Activated naive CD4-positive, alpha-beta T cell treated with anti-CD3 and anti-CD28 coated beads, Interleukin-2, amount 50 U/mL, for 72 hours (primary cell): ENCODE measurements at places on chromosomes 7 and 10. TPM values are rescaled to one million over a fixed set of nuclear protein-coding genes. Genes with fewer than 3 reads are reported as not detected.
A peak's percentile ranks its signal among the peaks of the same experiment; 100 is the strongest.

Gene LOXL4
- not detected for total RNA-seq

Gene GJD4
- total RNA-seq, result not detected

Gene SPDYE6
- total RNA-seq, result not detected

Gene GIMAP5
- 73.1 TPM for total RNA-seq

Gene AFAP1L2
- total RNA-seq, result 2.7 TPM

Gene SPDYE18
- total RNA-seq, result 0.68 TPM

Gene ZNF467
- 0.23 TPM for total RNA-seq

Gene ASL
- total RNA-seq, result 30.7 TPM

Gene OR2A7
- total RNA-seq, result 1.6 TPM

Gene ARHGEF35
- 4.6 TPM for total RNA-seq

Gene KBTBD2
- total RNA-seq, result 35.7 TPM

Gene GLRX3
- 103 TPM for total RNA-seq

- no peak for DNase-seq
Measured at GRCh38 chr7:4015996-4016395, 666.1 kb upstream of the FOXK1 start.

DNA sequence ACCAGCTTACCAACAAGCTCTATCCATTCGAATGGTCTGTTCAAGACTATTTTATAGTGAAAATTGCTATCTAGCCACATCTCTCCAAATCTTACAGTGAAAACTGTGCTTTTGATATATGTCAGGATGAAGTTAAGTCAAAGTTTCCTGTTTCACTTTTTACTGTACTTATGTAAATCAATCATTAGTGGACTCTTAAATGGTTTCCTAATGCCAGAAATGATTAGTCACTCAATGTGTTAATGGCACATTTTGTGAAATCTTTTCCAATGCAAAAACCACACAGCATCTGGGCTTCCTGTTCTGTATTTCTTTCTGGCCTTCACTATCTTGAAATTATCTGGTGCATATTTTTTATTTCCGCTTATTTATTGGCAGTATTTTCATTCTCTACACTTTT, 87.3 kb upstream of the STEAP1B start:
- no peak for DNase-seq

DNA sequence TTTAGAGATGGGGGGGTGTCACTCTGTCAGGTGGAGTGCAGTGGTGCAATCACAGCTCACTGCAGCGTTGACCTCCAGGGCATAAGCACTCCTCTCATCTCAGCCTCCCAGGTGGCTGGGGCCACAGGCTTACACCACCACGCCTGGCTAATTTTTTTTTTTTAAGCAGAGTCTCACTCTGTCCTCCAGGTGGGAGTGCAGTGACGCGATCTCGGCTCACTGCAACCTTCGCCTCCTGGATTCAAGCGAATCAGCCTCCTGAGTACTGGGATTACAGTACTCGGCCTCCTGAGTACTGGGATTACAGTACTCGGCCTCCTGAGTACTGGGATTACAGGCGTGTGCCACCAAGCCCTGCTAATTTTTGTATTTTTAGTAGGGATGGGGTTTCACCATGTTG, 23.6 kb upstream of the PPIA start:
- DNase-seq, result no peak

DNA sequence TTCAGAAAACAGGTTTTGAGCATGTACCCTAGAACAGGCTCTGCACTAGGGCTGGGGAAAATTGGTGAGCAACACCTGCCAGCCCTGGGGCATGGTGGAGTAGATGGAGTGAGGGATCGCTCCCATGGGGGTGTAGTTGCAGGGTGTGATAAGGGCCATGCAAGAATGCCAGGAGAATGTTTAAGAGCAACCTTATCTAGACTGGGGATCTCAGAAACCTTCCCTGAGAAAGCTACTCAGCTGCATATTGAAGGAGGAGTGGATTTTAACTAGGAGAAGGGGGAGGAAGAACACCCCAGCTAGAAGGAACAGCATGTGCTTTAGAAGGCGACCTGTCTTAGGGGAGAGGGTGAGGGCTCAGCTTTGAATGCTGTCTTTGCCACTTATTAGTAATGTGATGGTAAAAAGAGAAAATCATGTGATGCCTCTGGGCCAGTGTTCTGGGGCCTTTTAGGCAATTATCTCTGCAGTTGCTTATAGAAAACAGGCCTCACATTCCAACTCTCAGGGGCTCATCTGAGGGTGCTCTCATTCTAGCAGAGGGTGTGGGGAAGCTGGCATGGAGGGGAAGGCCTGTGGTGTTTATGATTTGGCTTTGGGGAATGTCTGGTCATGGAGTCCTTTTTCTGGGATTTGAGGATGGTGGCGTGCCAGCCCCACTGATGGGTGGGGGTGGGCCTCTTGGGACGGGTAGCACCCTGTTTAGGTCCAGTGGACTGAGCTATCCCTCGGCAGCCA, 225.4 kb downstream of the BMPER start:
- no peak for DNase-seq

GRCh38 chr7:150947241-150947745, 30.8 kb downstream of the KCNH2 start:
- DNase-seq, result no peak

GRCh38 chr10:325282-325681, 190.0 kb downstream of the ZMYND11 start:
- no peak for DNase-seq

DNA sequence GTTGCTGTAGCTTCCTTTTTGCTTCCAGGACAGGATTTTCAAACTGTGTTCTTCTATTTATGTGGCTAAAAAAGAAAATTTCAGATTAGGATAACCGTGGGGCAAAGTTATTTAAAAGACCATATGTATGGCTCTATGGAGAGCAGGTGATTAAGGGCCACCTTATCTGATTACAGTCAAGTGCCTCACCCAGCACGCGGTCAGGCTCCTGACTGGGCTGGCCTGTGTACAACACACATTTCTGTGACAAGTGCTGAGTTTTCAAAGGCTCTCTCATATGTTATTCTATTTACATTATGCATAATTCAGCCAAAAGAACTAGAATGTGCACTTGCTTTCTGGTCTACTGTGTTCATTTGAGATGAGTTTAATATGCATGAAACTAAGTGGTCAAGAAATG, 547.4 kb downstream of the PHTF2 start:
- no peak for DNase-seq

- no peak for DNase-seq
Measured at GRCh38 chr10:62666275-62666674, 138.2 kb upstream of the ADO start.

GRCh38 chr7:69122953-69123352, 475.3 kb upstream of the AUTS2 start:
- DNase-seq, result no peak

- peak; percentile 71 for DNase-seq
Measured at GRCh38 chr10:23095404-23095965, at the start of gene MSRB2. MSRB2 (plus strand) TSS chr10:23095579; CDS start chr10:23095609, 30 bp downstream.

GRCh38 chr7:286266-286665, 3.7 kb upstream of the FOXL3 start:
- DNase-seq, result no peak

GRCh38 chr7:157782041-157782440, 445.2 kb downstream of the DNAJB6 start:
- DNase-seq, result no peak

DNA sequence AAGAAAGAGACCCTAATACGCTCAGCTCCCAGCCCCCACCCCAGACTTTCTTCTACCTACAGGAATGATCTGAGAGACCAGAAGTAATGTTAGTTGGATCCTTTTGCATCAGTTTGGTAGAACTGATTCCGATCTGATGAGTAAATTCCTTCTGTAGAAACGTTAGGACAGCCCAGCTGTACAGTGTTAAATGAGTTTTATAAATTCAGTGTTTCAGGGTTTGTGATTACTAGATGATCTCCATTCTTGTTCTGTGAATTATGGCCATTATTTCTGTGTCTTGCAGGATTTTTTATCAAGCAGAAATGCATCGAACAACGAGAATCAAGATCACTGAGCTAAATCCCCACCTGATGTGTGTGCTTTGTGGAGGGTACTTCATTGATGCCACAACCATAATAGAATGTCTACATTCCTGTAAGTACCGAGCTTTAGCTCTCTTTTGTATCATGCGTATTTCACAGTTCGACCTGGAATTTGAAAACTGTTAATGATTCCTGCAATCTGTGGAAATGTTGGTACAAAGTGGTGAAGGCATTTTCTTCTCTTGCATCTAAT, 5.3 kb downstream of the BMI1 start:
- DNase-seq, result no peak

- no peak for DNase-seq
Measured at GRCh38 chr7:115827305-115828045, 203.1 kb downstream of the TFEC start.

- DNase-seq, result no peak
Measured at GRCh38 chr7:17651863-17652385, 288.4 kb downstream of the SNX13 start.

DNA sequence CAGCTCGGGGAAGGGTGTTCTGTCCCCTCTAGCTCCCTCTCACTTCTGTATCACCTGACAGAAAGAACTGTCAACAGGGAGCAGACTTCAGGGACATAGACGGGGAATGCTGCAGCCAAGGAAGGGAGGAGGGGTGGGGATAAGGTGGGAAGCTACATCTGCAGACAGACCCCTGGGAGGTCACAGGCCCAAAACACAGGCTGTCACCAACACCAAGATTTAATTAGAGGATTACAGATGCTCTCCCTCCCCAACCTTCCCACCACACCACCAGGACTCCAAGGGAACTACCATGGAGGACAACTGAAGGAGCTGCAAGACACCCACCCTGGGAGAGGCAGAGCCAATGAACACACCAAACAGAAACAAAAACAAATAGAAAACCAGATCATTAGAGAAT, 425.2 kb upstream of the VSTM2A start:
- DNase-seq, result no peak

DNA sequence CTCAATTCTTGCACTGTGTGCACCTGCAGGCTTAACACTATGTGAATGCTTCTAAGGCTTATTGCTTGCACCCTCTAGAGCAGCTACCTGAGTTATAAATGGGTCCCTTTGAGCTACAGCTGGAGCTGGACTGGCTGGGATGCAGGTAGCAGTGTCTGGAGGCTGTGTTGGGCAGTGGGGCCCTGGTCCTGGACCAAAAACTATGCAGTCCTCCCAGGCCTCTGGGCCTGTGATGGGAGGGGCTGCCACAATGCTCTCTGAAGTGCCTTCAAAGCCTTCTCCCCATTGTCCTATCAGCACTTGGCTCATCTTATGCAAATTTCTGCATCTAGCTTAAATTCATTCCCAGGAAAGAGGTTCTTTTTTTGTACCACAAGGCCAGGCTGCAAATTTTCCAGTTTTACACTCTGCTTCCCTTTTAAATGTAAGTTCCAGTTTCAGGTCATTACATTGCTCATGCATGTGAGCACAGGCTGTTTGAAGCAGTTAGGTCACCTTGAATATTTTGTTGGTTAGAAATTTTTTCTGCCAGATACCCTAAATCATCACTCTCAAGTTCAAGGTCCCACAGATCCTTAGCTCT, 26.0 kb downstream of the KBTBD2 start:
- no peak for DNase-seq

DNA sequence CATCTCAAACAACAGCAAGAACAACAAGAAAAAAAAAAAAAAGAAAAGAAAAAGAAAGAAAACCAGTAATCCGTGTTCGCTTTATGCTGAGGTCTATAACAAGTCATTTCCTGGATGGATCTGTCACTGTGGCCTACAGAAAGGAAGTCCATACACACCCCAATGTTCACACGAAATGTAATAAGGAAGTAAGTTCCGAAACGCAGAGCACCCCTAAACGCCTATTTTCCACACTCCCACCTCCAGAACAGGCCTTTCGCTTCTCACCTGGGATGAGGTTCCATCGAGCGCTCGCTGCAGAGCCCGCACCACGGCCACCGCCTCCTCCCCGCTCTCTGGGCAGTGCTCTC, 735 bp downstream of the ZNF394 start:
- no peak for DNase-seq

- DNase-seq, result no peak
Measured at GRCh38 chr10:14510346-14510745, 179.6 kb upstream of the FRMD4A start.

DNA sequence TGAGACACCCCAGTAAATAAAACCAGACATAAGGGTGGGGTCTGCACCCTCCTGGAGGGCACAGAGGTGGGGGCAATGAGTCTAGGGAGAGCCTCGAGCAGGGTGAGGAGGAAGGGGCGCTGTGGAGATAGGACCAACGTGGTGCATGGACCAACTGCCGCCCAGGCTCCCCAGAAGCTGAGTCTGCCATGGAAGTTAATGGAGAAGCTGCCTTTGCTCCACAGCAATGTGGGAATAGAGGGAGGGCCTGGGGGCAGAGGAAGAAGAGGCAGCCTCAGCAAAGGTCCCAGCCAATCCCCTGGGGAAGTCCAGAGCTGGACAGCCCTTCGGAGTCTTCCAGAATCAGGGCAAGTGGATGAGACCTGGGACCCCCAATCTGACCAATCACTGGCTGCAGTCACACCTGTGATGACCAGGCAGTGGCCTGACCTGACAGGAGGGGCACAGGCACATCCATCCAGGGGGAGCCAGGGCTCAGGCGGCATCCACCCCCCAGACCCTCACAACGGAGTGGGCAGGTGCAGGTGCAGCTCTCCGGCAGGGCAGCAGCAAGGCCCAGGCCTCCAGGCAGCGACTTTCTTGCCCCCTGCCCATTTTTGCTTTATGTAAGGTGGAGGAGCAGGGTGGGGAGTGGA, 242.2 kb upstream of the PPP2R2D start:
- no peak for DNase-seq

GRCh38 chr10:90148116-90148855, 446.9 kb downstream of the KIF20B start:
- DNase-seq, result no peak

DNA sequence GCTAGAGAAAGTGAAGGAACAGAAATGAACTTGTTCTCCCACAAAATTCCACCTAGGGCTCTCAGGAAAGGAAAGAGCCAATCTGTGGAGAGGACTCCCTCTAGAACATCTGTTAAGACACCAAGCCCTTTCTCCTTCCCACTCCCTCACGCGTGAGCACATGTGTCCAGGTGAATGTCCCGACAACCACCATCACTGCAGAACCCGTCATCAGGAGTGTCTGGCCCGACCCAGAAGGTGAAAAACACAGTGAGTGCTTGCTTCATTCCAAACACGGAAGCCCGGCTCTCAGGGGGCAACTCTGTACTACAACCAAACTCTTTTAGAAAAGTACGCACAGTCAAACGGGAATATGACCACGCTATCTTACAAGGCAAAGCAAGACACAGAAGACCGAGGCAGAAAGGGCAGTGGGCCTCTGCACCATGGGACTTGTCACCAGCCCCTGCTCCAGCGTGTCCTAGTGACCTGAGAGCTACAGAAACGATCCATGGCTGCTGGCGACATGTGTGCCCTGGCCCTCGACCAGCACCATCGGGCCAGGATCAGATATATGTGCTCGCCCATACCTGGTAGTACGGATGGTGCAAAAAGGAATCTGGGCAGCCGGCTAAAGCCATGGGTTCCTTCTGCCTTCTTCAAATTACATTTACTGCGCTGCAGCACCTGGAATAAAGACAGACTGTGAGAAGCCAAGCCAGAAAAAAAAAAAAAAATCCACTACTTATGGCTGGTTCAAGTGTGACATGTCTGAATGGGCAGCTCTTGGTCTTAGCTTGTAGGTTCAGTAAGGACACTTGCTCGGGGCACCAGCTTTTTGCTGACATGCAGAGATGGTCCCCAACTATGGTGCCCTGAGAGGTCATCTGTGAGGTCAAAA, 50.8 kb downstream of the GRB10 start:
- no peak for DNase-seq

- no peak for DNase-seq
Measured at GRCh38 chr10:36778651-36779050, 346.7 kb upstream of the ANKRD30A start.

- no peak for DNase-seq
Measured at GRCh38 chr7:102304668-102305067, 18.0 kb downstream of the SH2B2 start.

- DNase-seq, result no peak
Measured at GRCh38 chr10:43227911-43228782, 38.7 kb downstream of the RASGEF1A start.

GRCh38 chr7:74615933-74616780, 41.4 kb upstream of the GTF2I start:
- no peak for DNase-seq

GRCh38 chr7:120402079-120402767, 129.2 kb downstream of the KCND2 start:
- DNase-seq, result no peak
